ENCODE measurements at places on chromosomes 6 and 20.

- DNase-seq = peak; percentile 63
Measured at GRCh38 chr6:53615633-53616449, 49.7 kb downstream of the KLHL31 start.

- DNase-seq = no peak
Measured at GRCh38 chr6:4510906-4511640, 265.1 kb upstream of the CDYL start.

DNA sequence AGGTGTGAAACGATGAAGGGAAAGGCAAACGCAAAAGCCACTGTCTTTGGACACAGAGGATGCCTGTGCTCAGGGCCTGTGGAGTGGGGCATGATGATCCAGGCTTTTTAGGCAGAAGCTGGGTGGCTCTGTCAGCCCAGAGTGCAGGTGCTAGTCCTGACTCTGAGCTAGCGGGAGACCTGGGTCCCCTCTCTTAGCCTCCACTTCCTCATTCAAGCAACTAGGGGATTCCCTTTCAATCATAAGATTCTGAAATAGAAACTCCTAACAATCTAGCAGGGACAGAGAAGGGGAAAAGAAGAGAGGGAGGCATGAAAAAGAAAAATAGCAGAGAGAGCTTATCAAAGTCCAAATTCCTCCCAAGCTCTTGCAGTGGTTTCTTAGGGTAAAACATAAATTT, 7.6 kb upstream of the HIVEP2 start:
- DNase-seq = no peak

- no peak for DNase-seq
Measured at GRCh38 chr6:114075300-114075699, 104.4 kb upstream of the HDAC2 start.

- no peak for DNase-seq
Measured at GRCh38 chr6:134730013-134730412, 219.9 kb downstream of the ALDH8A1 start.

GRCh38 chr6:161455848-161456247, 182.0 kb upstream of the AGPAT4 start:
- no peak for DNase-seq

GRCh38 chr20:24771542-24772061, 177.5 kb upstream of the CST7 start:
- no peak for DNase-seq

DNA sequence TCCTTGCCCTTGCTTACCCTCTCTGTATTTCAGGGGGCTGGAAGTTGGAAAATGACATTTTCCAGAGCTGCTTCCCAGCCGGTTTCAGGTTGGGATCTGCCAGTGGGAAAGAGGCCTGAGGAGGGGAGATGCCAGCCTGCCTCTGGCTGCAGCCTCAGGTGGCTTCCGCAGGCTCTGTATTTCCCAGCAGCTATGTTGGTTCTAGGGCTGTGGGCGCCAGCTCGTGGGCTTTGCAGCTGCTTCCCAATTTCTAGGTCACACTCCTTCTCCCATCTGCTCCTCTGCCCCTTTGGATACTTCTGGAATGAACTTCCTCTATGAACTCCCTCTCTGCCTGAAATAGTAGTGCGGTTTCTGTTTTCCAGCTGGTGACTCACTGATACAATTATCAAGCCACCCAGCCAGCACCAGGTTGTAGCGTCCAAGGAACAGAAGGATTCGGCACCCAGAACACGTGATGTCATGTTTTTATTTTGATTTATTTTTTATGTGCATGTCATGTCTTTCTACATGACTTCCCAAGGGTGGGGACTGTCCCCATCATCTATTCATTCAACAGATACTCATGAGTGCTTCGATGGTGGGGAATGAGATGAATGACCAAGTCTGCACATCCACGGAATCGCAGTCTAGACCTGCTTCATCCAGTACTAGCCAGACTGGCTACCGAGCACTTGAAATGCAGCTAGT, 38.0 kb downstream of the TGM2 start:
- peak; percentile 25 for DNase-seq

DNA sequence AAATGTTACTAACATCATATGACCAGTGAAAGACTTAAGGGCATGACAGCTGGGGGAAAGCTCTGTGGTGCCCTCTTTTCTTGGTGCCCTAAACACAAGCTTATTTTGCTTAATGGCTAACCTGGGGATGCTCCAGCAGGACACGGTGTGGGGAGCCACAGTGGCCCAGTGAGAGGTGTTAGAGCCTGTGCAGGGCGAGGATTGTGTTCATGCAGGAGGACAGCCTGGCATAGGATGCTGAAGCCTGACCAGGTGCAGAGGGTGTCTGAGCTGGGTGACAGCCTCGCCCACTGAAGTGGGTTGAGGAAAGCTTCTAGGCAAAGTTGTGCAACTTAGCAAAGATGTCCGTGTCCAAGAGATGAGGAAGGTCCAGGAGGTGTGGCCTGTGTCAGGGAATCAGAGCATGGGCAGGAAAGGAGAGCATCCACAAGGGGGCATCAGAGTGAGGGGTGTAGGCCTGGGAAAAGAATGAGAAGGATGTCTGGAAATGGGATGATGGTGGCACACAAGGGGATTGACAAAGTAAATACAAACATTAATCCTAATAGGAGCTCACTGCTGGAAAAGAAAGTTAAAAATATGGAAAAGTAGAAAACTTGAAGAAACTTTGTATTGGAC, 33.9 kb downstream of the SLC17A4 start:
- DNase-seq = no peak

DNA sequence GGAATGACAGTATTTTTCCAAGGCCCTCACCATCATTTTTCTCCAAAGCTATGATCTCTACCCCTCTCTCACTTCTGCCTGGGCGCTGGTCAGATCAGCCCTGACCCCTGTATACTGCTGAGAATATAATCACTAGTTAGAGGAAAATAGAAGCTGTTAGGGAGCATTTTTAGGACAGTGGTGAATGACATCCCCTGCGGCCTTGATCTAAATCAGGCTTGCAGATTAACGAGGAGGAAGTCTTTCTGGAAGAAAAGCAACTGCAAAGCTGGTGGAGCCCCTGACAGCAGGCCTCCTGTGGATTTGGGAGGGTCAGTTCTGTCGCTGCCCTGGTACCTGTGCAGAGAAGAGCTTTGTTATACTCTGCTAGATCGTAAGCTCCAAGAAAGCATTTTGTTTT, 107.9 kb downstream of the RPP40 start:
- no peak for DNase-seq

GRCh38 chr6:81786150-81786549, 33.7 kb upstream of the TENT5A start:
- no peak for DNase-seq
